ENCODE measurements at places on chromosomes 2 and 18.

DNA sequence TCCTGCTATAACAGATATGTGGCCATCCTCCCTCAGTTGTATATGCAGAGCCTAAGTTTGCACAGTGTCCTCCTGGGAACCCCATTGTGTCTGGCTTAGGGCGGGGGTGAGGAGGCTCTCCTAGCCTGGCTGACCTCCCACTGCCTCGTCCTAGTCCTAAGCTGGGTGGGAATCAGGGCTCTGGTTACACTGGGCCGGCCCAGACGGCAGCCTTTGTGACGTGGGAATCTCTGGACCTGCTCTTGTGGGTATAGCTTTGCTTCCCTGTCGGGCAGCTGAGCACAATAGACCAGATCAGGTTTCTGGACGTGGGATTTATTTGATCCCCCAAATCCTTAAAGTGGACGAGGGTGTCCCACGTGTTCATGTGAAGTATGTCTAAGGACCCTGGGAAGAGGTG is 2.9 kb downstream of the ACKR3 start:
- DNase-seq, result no peak

DNA sequence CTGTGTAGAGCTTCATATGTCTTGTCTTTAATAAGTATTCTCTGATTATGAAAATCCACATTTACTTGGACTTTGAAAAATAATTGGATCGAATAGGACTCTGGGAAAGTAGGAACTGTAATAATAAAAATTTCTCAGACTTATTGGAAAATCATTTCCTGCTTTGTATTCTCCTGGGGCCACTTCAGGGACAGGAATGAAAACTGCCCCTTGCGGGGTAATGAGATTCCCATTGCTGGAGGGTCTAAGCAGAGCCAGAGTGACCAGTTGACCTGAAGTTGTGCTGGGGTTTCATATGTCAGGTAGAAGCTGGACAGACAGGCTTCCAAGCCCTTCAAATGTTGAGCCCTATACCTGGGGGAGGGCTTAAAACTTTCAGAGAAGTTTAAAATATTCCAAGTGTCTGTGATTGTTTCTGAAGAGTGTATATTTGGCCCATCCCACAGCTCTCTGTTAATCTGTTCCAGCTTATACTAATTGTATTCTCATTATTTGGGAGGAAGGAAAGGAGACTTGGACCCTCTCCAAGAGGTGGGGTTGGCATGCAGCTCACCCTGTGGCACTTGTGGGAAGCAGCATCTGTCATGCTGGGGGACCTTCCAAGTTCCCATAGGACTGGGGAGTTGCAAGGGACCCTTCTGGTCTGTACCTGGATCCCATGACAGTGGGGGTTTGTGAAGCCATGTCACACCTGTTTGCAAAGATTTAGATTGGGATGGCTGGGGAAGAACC is 268.7 kb upstream of the ATP5MC3 start:
- DNase-seq, result no peak

DNA sequence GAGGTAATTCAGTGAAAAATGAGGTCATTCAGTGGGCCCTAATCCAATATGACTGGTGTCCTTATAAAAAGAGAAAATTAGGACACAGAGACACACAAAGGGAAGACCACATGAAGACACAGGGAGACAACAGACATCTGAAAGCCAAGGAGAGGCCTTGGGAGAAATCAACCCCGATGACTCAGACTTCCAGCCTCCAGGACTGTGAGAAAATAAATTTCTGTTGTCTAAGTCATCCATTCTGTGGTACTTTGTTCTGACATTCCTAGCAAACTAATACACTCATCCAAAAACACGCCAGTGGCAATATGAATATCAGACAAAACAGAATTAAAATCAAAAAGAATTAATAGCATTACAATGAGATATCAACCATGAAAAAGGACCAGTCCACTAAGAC is 303.7 kb downstream of the SS18 start:
- DNase-seq, result no peak

GRCh38 chr2:45283764-45284620 is 274.7 kb upstream of the SIX2 start:
- DNase-seq, result no peak

- DNase-seq, result no peak
These were observed 515.2 kb downstream of the ZEB2 start for GRCh38 chr2:144004742-144005141.

GRCh38 chr2:26483957-26484565 is 6.1 kb upstream of the OTOF start:
- no peak for DNase-seq

DNA sequence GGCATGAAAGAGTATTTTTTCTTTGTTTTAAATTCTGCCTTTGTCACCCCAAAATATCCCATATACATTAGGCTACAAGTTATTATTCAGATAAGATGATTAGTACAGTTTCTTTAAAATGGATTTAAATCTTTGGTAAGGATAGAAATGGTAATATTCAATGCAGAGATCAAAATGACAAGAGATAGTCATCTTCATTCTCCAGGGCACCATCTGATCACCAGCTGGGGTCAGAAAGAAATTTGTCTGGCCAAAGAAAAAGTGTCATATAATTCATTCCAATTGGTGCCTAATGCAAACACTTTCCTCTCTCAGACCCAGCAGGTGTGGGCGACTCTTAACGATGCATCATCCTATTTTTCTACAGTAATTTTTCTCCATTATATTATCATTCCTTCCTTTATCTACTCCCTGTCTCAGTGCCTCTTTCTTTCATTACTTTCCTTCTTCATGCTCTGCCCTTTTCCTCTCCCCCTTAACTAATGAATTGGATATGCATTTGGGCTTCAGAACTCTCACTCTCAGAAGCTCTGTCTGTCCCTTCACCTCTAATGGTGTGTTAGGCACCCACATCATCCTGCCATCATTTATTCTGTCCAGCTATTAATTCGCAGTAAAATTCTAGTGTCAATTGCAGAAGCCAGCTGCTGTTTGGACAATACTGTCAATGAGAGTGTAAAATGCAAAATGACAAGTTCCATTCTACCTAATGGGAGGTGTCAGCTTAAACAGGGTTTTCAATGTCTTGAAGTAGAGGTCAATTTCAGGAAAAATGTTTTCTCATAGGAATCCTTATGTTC is 570.5 kb downstream of the TDRD15 start:
- DNase-seq, result no peak

DNA sequence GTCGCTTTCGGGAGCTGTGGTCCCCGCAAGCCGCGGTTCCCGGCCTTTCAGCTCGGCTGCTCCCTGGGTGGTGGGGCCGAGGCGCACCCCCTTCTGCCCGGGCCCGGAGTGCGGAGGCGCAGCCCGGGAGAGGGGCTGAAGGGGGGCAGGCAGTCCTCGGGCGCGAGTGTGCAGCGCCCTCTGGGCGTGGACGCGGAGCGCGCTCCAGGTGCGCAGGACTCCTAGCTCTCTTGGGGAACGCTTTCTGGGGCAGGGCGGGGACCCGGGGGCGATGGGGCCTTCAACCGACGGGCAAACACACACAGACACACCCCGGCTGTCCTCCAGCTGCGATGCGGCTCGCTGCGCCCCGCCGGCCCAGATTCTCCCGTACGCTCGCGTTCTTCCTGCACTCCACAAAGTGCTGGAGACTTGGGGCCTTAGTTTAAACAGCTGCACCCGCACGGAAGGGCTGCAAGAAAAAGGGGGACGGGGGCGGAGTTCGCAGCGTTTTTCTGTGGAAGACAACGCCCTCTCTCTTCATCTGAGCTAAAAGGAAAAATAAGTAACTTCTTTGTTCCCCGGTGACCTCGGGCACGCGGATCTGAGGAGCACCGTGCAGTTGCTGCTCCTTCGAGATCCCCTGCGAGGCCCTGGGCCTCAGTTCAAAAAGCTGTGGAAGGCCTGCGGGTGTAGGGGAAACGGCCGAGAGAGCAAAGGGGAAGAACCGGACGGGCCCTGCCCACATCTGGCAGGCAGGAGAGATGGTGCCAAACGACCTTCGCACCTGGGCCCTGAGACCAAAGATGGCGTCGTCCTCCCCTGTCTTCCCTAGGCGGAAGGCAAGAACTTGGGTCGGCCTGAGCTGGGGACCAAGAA is 593 bp upstream of the SDC1 start:
- DNase-seq, result peak; percentile 10

GRCh38 chr18:70036771-70037347 is 89.2 kb upstream of the CD226 start:
- no peak for DNase-seq

DNA sequence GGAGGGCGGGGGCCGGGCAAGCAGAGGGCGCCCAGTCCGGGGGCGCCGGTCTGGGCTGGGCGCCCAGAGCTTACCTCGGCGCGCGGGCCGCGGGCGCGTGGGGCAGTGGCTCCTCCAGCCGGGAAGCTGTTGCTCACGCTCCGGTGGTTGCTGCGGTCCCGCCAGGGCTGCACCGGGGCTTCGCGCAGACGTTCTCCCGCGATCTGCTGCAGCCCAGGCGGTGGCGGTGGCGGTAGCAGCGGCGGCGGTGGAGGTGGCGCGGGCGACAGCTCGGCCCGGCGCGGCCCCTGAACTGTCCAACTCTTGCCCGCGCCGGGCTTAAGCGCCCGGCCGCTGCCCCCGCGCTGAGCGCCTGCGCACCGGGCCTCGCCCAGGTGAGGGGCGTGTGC is 391 bp downstream of the ZNF385B start:
- no peak for DNase-seq

- DNase-seq, result no peak
These were observed 775 bp downstream of the SNED1 start for GRCh38 chr2:240998995-240999791.

DNA sequence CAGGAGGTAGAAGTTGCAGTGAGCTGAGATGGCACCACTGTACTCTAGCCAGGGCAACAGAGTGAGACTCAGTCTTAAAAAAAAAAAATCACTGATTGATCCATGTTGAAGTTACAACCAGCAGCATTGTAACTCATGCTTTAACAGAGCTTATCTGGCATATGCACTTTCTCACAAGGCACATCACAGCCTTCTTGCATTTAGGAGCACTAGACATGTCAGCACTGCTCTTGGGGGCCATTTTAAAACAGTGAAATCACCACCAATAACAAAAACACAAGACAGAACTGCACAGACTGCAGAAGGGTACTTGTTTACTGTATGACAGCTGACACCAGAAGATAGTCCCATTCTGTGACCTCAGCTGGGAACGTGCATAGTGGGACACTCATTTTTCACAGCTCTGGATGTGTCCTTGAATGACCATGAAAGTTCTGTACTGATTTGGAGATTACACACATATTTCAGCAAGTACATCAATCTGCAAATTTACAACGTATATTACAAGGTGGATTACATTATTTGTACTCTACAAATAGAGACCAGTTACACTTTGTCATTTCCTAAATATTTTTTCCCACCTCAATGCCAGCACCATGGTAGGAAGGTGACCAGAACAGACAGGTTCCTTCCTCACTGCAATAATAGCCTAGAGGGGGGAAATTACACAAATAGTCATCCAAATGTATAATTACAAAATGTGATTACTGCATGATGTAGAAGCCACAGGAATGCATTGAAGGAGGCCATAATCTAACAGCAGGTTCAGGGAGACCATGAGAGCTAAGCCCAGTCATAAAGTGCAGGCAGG is 35.1 kb downstream of the CCBE1 start:
- DNase-seq, result no peak

- DNase-seq, result peak; percentile 51
These were observed 91.6 kb downstream of the FAM161A start for GRCh38 chr2:61762292-61762691.

DNA sequence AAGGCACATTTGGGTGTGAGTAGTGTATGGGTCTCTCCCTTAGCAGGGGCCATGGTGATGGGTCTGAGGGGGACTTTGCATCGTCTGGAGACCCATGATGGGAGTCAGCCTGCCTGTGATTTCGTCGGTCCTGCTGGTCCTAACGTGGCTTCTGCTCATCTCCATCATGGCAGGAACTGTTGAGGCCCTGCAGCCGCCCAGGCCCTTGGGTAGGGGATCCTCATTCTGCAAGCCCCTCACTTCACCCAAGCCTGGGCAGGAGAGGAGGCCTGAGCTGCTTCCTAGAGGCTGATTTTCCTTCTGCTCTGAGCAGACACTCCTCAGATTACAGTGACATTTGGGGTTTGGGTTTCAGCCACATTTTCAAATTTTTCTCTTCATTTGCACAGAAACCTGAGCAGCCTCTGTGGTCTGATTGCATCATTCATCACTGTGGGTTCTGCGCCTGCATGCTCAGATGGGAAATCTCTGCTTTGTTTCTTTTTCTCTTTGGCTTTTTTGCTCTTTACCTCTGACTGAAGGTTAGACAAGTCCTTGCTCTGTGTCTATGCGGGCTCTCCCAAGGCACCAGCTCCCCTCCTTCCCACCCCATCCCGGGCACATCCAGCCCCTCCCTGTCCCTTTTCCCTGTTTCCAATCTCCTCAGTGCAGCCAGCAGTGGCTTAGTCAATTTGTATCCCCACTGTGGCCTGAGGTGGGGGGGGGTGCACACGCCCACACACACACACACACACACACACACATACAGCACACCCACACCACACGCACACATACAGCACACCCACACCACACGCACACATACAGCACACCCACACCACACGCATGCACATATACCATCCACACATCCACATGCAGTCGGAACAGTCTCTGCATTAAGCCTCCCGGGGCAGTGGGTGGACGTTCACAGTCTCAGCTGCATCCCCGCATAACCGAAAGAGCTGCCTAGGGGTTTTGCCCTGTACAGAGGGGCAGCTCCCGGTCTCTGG is 305.4 kb upstream of the HS6ST1 start:
- DNase-seq, result no peak

GRCh38 chr2:144154205-144154604 is 365.7 kb downstream of the ZEB2 start:
- DNase-seq, result no peak

GRCh38 chr18:48955830-48956261 is 5.1 kb upstream of the SMAD7 start:
- DNase-seq, result peak; percentile 44

- no peak for DNase-seq
These were observed 32.1 kb downstream of the FARSB start for GRCh38 chr2:222623756-222624309.

- no peak for DNase-seq
These were observed 19.0 kb downstream of the OSBPL1A start for GRCh38 chr18:24378598-24378997.

GRCh38 chr2:60832621-60833020 is 48.8 kb upstream of the REL start:
- DNase-seq, result no peak

DNA sequence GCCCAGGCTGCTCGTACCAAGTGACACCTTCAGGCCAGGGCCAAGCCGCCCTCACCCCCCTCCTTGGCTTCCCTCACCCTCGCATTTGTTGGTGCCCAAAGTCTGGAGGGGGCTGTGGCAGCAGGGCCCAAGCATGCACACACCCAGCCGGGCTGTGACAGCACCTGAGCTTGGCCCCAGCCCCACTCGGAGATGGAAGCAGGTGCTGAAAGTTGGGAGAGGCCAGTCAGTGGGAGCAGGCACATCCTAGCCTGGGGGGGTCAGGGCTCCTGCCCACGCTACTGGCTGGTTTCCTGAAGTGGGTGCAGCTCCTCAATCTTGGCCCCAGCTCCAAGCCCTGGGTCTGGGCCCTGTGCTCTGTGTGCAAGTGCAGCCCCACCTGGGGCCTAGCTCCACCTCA is 228.0 kb downstream of the RDH14 start:
- DNase-seq, result no peak

GRCh38 chr2:171792886-171793580 is 101.0 kb downstream of the SLC25A12 start:
- no peak for DNase-seq

GRCh38 chr2:63871864-63872263 is 30.2 kb downstream of the UGP2 start:
- no peak for DNase-seq

Data from CD4-positive, alpha-beta T cell treated with Interleukin-17A for 1 hour (primary cell).